ENCODE measurements at places on chromosomes 1 and 21.
A peak's percentile ranks its signal among the peaks of the same experiment; 100 is the strongest.

DNA sequence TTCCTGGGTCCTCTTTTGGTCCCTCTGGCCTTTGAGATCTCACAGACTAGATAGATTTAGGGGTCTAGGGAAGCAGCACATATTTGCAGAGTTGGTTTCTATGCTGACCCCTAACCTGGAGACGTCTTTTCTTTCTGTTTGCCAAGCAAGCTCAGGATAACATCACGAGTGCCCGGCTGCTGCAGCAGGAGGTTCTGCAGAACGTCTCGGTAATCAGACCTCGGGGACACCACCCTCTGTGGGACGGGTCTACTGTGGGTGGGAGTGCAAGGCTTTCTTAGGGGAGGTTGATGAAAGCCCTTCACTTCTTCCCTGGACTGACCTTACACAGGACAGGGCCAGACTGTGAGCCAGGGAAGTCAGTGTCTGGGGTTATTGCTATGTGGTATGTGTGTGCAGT lies 2.9 kb downstream of the IL24 start:
- DNase-seq = no peak

GRCh38 chr1:167697667-167698141 lies 24.1 kb upstream of the MPZL1 start:
- no peak for DNase-seq

DNA sequence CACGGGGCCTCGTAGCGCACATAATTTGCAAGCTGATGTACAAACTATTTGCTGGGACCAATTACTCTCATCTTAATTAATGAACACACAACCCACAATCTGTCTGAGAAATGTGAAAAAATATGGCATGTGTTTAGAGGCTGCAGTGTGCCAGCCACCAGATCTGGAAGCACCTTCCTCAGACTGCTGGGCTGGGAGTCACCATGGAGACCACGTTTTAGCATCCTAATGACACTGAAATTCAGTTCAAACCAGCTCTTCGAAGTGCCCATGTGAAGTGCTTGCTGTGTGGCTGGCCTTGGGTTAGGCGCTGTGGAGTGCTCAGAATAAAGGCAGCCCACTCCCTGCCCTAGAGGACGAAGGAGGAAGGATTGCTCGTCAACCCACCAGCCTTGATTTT lies 482.4 kb downstream of the OMA1 start:
- no peak for DNase-seq

DNA sequence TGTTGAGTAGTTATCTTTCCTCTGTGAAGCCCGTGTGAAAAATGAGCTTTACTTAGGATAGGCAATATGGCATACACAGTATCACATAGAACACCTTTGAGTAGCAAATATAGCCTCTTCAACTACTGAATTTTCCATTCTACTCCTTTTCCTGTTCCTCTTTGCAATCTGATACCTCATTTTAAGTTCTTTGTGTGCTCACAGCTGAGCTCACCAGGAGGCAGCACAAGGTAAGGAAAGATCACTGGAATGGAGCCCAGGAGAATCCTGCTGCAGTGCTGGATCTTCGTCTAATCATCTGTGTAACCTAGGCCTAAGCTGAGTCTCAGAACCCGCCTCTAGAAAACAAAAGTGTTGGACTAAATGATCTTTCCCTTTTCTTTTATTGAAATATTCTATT lies 171.0 kb downstream of the LRRC40 start:
- no peak for DNase-seq

- DNase-seq = no peak
Measured at GRCh38 chr1:226719596-226720387, 19.3 kb downstream of the ITPKB start.

DNA sequence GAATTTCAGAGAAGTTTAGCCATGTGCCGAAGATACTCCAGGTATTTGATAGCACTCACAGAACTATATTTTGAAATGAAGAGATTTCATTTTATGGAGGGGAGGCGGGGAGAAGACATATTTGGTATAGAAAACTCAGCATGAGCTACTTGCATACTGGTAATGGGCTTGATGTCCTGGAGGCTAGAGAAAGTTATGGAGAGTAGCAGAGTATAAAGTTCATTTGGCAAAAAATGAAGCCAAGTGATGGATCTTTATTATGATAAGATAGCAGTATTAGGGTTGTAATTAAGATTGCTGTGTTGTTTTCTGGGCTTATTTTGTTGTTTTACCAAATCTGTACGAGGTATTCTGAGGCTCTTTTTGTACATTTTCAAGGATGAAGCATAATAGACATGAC lies 72.0 kb downstream of the RPS6KC1 start:
- no peak for DNase-seq

GRCh38 chr1:229664133-229664689 lies 38.2 kb downstream of the URB2 start:
- DNase-seq = no peak

DNA sequence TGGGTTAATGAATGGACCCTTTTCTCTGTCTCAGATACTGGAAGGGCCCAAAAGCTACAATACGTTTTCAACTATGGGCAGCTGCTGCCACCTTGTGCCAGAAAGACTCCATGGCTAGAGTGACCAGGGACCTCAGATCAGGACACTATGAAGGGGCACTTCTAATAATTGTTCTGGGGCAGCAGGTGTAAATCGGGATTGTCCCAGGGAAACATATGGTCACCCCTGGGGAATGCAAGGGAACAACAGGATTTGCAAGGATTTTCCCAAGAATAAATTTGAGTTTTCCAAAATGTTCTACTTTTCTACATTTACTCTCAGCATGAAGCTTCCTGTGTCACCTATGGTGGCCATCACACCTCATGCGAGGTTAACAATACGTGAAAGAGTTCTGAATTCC lies 12.0 kb upstream of the FCAMR start:
- peak; percentile 32 for DNase-seq

DNA sequence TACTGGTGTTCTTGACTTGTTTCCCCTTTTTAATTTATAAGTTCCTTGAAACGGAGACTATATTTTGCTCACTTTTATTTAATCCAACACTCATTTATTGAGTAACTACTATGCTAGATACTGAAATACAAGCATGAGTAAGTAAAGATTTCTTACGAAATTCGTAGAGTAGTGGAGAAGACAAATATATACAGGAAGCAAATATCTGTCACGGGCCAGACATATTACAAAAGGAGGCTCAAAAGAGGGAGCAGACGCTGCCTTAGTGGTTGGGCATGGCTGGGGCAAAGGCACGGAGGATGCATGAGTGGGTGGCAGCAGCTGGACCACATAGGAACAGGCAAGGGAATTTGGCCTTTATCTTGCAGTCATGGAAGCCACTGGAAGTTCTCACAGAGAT lies 6.8 kb downstream of the NCF2 start:
- no peak for DNase-seq

DNA sequence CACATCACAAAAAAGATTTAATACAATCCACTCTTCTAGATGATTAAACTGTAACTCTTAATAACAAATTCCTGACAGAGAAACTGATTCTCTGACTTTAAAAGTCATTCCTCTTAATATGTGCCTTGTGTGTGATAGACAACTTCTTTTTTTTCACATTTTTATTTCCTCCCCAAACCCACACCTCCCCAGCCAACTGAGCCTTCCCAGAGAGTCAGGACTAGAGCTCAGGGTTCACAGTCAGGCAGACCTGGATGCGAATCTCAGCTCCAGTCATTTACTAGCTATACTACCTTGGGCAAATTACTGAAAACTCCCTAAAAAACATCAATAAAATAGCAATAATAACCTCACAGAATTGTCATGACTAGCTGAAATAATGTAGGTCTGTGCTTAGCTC lies 14.2 kb downstream of the ATPAF1 start:
- DNase-seq = no peak

DNA sequence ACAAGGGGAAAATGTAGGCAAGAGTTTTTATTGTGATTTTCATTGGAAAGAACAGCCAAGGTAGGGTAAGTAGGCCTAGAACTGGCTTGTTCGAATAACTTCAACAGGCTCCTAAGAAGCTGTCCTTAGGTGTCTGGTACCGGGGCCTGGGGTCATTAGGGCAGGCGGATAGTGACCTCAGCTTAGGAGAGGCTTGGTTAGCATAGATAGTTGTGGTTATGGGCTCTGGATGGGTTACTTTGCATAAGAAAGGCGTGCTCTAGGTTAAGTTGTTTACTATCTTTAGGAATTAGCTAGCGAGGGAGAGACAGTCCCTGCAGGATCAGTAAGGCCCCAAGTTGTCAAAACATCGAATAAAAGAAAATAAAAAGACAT lies 20.7 kb upstream of the HPCAL4 start:
- DNase-seq = no peak

DNA sequence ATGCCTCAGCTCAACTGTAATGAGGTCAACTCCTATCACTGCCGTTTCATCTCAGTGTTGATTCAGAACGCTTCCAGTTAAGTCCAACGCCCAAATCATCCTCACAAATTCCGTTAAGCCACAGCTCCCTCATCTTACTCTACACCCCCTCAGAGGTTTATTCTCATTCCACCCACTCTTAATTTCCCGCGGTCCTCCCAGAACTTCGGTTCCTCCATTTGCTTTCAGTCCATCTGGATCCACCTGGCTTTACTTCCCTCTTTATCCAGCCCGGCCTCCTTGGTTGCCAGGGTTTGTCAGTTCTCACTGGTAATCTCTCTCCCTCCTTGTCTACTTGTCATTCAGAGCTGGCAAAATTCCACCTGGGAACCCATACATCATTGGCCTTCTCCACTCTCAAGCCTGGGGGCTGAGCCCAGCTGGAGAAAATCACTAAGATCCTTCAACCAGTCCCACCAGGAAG lies 51.3 kb upstream of the RUNX1 start:
- DNase-seq = no peak

DNA sequence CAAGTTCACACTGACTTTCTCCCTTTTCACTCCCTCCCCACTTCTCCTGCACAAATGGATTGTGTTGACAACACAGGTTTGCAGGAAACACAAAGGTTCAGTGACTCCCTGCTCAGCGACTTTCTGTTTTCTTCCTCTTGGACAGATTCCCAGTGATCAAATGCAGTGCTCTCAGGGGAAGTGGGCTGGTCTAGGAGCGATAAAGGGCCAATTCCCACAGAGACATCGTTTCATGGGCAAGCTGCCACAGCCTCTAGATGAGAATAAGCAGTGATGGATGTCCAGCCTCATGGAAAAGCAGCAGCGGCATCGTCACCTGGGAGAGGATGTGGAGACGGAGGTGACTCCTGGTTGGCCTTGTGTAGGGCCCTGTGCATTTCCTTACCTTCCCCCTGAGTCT lies 30.6 kb downstream of the FYB2 start:
- no peak for DNase-seq

DNA sequence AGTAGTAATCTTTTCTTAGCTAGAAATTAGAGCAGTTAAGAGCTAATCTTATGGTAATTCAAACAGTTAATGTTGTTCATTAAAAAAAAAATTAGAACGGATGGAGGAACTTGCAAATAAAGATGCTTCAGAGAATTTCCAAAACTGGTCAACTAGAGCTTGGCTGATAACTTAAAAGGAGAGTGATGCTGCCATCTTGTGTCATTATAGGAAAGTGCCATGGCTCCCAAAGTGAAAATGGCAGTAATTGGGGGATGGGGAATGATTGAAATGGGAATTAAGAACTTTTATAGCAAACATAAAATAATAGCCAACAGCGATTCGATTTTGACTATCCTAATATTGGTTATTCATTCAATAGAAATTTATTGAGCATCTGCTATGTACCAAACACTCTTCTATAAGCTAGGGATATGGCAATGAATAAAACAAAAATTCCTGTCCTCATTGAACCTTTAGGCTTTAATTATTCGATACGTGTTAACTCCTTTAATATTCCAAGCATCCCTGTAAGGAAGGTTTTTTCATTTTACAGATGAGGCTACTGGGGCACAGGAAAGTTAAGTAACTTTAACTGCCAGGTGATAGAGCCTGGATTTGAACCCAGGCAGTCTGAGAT lies 5.7 kb upstream of the PLPP3 start:
- no peak for DNase-seq

GRCh38 chr1:63537006-63537405 lies 13.7 kb downstream of the EFCAB7 start:
- no peak for DNase-seq

- DNase-seq = no peak
Measured at GRCh38 chr21:43370888-43371570, 55.9 kb downstream of the SIK1 start.

DNA sequence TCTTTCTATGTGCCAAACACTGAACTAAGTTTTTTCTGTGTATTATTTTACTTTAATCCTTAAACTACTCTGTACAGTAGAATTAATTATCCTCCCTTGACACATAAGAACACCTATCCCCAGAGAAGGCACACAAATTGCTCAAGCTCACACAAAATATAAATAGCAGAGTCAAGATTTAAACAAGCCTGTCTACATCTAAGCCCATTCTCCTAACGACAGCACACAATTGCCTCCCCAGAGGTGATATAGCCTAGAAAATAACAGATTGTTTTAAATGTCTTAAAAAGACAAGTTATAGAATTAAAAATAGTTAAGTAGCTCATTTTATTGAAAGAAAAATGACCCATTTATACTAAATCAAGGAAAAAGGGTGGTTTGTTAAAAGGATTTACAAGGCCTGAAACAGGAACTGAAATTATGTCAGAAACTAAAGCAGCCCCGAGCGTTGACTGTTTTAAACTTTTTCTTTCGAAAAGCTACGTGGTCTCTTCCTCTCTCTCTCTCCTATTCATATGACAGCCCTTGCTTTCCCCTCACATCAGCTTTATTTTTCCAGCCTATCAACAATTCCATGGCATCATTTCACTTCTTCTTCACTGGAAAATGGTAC lies 30.5 kb downstream of the TNFSF18 start:
- no peak for DNase-seq

GRCh38 chr1:179742717-179743678 lies at the start of gene FAM163A:
Gene FAM163A, plus strand, starts transcription at chr1:179743291. Its CDS starts 69,807 bp downstream, at chr1:179813098.
- DNase-seq = no peak

GRCh38 chr1:90198616-90199332 lies 203.9 kb downstream of the ZNF326 start:
- no peak for DNase-seq

DNA sequence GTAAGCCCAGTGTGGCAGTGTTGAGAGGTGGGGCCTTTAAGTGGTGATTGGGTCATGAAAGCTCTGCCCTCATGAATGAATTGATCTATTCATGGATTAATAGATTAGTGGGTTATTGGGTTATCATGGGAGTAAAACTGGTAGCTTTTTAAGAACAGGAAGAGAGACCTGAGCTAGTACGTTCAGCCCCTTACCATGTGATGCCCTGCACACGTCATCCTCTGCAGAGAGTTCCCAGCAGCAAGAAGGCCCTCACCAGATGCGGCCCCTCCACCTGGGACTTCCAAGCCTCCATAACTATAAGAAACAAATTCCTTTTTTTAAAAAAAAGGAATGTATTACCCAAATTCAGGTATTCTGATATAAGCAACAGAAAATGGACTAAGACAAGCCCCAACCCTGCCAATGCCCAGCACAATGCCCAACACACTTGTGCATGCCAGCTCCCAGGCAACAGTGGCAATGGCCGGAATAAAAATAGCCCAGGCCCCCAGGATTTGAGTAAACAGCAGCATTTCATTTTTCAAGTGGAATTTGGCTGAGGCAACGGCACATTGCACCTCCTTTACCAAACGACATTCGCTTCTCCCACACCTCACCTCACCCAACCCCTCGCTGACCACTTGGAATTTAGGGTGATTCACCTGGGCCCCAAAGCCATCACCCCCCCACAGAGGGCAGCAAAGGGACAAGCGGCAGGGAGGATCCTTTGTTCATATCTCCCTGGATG lies 215.9 kb downstream of the TOMM20 start:
- no peak for DNase-seq
